ENCODE measurements at places on chromosomes 6 and 20.

DNA sequence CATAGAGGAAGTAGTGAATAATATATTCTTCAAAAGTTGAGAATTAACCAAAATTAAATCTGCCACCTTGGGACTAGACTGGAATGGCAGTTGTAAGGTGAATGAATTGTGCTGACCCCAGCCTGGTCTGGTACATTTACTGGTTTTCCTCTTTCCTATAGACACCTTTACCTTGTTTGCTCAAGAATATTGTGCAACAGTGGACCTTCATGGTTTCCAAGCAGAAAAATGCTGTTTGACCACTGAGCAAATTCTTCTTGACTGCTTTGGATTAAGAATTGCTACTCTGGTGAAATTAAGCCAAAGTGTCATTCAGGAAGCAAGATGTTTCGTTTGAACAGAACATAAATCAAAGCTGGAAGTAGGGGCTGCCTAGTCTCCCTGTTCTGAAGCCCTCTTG is 156.6 kb upstream of the TAB2 start:
- no peak for DNase-seq

- DNase-seq = no peak
These were observed 41.3 kb upstream of the HFE start for GRCh38 chr6:26045928-26046368.

- no peak for DNase-seq
These were observed 20.5 kb upstream of the PDE7B start for GRCh38 chr6:135831016-135831415.

GRCh38 chr20:31685853-31686643 is 36.6 kb downstream of the BCL2L1 start:
- no peak for DNase-seq

- no peak for DNase-seq
These were observed 259.3 kb downstream of the KIF16B start for GRCh38 chr20:16313917-16314316.
